ENCODE measurements at places on chromosomes 6 and 20. TPM values are rescaled to one million over a fixed set of nuclear protein-coding genes. Genes with fewer than 3 reads are reported as not detected.
A peak's percentile ranks its signal among the peaks of the same experiment; 100 is the strongest.

Gene MARCKS
- 54.0 TPM for total RNA-seq

DNA sequence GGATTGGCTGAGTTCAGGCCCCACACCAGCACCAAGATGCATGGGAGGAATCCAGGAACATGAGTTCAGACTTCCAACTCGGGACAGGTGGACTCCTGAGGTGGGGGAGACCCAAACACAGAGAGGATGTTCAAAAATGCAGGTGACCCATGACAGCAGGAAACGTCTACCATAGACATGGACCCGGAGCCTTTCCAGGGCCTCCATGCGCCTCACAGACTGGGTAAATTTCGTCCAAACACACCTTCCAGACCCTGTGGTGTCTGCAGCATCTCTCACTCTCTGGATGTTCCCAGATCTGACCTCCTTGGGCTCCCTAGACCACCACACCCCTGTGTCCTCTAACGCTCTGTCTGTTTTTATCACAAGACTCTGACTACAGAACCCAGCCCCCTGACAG, 87.7 kb downstream of the PXDC1 start:
- DNase-seq: no peak

- no peak for DNase-seq
These were observed 29.3 kb upstream of the ZBTB24 start for GRCh38 chr6:109512271-109512817.

GRCh38 chr20:32391003-32391402, 32.9 kb downstream of the ASXL1 start:
- peak; percentile 12 for DNase-seq

DNA sequence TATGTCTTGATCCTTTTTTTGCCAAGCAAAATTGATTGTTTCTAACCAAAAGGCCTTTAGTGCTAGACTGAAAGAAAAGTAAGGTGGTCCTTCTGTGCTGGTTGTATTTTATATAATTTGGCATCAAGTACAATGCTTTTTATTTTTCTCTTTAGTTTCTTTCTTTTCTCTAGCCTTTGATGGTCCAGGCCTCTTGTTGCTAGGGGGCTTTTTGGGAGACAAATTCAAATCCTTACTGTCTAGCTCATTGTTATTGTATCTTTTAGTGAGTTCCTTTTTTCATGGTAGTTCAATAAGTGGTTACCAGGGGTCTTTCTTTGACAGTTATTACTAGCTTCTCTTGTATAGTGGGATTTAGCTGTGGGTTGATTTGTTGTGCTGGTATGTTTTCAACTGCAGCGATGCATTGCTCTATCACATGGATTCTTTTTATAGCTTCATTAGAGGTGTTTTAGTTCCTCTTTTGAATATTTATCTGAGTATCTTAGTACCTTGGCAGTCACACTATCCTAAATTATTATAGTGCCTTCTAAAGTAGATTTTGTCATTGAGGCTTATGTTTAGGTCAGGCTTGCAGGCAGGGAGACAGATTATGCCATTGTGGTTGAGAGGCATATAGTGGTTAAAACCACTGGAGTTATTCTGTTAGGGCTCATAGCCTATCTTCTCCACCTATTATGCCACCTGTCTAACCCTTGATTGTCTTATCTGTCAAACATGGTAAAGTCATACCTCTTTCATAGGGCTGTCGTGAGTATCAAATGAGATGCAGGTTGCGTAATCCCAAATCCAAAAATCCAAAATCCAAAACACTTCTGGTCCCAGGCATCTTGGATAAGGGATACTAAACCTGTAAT, 49.5 kb downstream of the KCNS1 start:
- DNase-seq: no peak

DNA sequence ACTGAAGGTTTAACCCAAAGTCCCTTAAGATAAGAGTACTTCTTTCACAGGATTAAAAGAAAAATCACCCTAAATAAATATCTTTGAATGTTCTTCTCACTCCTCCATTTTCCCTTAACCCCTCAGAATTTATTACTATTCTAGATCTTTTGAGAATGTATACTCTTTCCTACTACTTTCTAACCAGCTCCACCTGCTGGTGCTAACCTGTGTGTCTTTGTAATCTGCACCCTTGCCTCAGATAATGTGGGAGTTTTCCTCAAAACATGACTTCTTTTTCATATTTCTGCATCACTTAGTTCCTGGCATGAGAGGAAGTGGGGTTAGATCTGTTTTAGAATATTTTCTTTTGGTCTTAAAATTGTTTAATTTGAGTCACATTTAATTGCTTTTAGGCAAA, 394.2 kb downstream of the BMP2 start:
- DNase-seq: peak; percentile 42

DNA sequence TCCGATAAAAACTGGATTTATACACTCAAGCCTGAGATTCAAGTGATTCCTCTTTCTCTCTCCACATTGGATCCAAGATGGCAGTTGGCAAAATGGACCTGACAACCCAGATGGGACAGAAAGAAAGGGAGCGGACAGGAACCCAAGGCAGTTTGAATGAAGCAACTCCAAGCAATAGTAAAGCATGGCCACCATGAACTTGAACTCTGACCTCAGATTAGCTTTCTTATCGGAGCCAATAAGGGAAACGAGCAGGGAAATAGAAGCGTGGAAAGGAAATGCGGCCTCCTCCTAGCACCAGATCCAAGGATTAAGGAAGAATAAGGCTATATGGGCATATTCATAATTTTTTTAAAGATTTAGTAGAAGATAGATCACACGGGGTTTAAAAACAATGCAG, 213.4 kb upstream of the RIN2 start:
- no peak for DNase-seq

Gene PNLDC1
- total RNA-seq: 0.26 TPM

DNA sequence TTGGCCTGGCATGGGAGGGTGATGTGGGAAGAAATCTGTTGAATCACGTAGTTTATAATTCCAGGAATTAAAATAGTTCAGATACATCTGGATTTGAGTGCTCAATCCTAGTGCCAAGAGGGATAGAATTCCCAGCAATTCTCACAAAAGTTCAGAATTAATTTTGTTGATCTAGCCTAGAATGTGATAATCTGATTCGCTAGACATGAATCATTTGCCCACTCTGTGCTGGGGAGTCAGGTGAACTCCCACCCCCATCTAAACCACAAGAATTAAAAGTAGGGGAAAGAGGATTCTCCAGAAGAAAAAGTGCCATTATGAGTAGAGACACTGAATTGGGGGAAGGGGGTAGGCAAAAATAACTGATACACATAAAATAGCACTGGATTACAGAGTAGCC, 85.0 kb downstream of the LIN28B start:
- no peak for DNase-seq

DNA sequence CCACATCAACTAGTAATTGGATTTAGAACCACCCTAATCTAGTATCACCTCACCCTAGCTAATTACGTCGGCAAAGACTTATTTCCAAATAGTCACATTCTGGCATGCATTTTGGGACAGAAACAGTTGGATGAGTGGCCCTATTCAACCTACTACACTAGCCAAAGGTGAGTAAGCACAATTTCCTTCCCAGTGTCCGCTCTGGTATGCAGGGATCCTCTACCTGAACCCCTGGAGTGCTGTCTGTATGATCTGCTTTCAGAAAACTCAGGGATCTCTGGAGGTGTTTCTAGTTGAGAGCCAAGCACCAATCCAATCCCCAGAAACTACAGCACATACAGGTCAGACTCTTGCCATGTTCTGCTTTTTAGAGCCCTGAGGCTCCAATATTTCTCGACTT, 717.4 kb upstream of the MANEA start:
- no peak for DNase-seq

- no peak for DNase-seq
These were observed 15.3 kb upstream of the ZC3H12D start for GRCh38 chr6:149500096-149500495.

DNA sequence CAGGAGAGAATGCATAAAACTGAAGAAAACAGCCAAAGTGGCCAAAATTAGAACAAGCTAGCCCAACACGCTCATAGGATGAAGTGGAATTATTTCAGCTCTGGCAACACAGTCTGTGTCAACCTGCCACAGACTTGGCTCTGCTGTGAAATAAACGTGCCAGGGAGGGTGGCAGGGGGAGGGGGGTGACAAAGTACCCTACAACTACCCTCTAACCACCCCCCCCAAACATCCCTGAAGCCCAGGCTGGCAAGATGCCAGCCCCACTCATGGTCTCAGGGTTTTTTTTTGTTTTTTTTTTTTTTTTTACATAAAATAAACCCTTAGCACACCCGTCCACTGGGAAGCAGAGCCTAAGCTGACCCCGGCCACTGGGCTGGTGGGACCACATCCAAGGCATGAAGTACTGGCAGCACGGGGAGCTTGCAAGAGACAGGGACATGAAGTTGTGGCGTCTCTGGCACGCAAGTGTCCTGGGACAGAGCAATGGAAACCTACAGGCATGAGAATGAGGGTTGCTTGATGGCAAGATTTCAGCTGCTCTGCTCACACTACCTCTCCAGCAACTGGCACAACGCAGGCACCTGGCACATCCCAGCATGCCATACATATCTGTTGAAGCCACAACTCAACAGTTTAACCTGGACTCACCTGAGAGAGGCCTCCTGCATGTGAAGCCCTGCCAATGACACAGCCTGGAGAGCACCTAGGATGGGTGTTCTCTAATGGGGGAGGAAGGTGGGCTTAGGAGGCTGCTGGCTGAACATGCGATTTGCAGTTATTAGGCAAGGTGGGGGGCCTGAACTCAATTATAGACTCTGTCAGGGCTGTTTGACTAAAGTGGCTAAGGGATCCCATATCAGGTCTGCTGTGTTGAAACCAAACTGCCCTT, 76.4 kb downstream of the TRAM2 start:
- no peak for DNase-seq

All from bronchial epithelial cell (primary cell).